ENCODE measurements at places on chromosomes 1 and 21.

- no peak for DNase-seq
Observed at GRCh38 chr1:204574865-204575163, 58.6 kb downstream of the MDM4 start.

- DNase-seq: no peak
Observed at GRCh38 chr1:84103197-84103992, 40.7 kb upstream of the PRKACB start.

DNA sequence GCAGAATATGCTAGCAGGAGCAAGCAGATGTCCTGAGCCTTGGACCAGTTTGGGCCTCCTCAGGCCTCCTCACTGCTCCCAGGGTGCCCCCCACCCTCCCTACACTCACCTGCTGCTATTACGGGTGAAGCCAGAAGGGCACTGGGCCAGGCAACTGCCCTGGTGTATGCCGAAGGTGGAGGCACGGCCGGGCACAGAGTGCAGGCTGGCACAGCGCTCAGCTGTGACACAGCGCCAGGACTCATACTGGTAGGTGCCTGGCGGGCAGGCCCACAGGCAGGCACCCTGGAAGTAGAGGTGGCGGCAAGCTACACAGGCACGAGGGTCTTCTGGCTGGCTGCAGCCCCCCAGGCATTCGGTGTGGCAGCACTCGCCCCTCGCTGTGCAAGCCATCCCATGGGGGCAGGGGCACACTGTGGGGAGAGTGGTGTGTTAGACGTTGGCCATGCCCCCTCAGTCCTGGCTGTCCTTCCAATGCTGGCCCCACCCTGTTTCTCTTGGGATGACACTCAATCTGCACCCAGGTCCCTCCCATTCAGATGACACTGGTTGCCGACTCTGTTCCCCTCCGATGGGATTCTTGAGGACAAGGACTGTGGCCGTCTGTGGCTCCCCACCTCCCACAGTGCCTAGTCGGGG lies 7.0 kb downstream of the INSRR start:
- no peak for DNase-seq

GRCh38 chr1:86468501-86468977 lies at the start of gene CLCA1:
Gene CLCA1 (plus strand): TSS chr1:86468927. CDS start chr1:86468972, 45 bp downstream.
- DNase-seq: no peak

DNA sequence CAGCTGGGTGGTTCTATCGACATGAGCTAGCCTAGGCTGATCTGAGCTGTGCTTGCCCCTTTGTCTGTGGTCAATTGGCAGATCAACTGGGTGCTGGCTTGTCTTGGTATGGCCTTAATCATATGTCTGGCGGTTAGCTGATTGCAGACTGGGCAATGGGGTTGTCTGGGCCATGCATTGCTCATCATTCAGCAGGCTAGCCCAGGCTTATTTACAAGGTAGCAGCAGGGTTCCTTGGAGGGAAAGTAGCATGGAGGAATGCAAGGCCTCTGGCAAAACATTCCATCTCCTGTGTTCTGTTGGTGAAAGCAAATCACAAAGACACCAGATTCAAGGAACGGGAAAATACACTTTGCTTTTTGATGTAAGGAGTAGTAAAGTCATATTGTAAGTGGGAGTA lies 84.0 kb upstream of the IVNS1ABP start:
- DNase-seq: no peak

GRCh38 chr1:15343729-15344128 lies 66.0 kb upstream of the EFHD2 start:
- no peak for DNase-seq

DNA sequence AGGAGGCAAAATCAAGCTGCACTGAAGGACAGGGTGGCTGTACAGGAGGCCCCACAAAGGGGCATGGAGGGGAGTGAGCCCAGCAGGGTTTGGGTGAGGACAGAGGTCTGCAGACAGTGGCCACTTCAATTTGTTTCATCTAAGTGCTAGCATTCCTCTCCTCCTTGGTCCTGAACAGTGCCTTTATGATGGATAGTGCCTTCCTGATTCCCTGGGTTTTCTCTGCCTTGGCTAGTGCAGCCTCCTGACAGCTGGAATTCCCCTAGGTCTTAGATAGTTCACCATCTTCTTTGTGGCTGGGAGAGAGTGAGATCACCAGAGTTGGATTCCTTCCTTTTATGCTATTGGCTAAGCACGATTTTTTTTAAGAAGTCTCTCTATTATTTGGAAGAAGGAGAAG lies 3.8 kb upstream of the HPCAL4 start:
- DNase-seq: no peak

- DNase-seq: no peak
Observed at GRCh38 chr1:182120411-182121258, 59.1 kb upstream of the ZNF648 start.

- DNase-seq: no peak
Observed at GRCh38 chr1:65471861-65472332, 51.4 kb downstream of the LEPR start.

GRCh38 chr1:22347854-22348760 lies 103.5 kb upstream of the ZBTB40 start:
- no peak for DNase-seq

DNA sequence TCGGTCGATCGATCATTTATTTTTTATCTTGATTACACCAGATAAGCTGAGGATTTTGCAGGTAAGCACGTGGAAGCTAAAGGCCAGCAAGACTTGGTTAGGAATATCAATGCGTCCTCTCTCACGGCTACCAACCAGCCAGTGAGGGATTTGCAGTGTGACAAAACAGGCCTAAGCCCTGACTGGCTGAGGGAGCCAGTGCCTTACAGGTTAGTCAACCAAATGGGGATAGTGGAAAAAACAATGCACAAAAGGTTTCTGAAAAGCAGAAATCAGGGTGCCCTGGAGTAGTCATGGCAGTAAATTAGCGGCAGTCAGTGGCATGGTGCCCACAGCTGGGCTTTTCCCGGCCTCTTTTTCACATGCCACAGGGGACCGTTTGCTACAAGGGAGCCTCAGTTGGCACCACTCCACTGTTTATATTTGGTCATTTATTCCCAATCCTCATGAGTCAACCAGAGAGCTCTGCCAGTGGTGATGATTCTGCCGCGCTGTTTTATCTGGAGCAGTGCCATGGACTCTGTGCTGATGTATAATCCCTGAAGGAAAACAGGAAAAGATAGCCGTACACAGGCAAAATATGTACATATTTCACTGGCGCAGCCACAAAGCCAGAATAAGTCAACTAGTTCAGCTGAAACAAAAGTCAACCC lies 167.6 kb downstream of the RHOU start:
- no peak for DNase-seq

- no peak for DNase-seq
Observed at GRCh38 chr21:33236766-33237165, 7.0 kb downstream of the IFNAR2 start.

GRCh38 chr1:62286786-62287224 lies 32.4 kb downstream of the KANK4 start:
- DNase-seq: no peak

GRCh38 chr1:246270236-246270635 lies 236.8 kb downstream of the SMYD3 start:
- no peak for DNase-seq

GRCh38 chr1:226063224-226063976 lies 884 bp downstream of the H3-3A start:
- DNase-seq: no peak

DNA sequence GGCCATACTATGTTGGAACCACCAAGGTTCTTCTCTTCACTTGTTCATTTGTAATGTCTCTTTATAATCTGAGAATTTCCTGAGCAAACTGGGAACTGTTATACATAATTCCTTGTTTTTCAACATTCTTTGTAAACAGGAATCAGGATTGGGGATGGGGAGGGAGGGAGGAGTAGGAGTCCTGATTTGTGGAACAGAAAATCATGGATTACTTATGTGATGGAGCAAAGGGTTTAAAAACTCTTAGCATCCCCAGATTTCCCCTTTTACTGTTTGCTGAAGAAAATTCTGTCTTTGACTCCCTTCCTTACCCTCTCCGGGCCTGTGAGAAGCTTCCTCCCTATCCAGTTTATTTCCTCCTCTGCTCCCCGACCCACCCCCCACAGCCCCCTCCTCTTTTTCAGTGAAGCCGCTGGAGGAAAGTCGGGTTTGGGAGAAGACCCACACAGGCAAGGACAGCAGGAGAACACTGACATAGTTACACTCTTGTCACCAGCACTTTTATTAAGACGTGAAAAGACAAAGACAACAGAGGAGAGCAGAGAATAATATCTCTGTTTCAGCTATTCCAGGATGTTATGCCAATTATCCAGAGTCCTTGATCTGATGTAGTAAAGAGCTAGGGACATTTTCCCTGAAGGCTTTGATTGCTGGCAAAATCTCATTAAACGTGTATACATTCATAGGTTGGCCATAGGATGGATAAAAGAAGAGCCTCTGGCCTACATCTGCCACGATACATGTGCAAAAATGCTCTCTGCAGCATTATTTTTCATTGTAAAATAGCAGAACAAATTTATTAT lies 4.6 kb upstream of the NBPF1 start:
- no peak for DNase-seq

- no peak for DNase-seq
Observed at GRCh38 chr1:4075436-4076225, 175.6 kb upstream of the C1orf174 start.

GRCh38 chr1:70874063-70874462 lies 173.6 kb downstream of the PTGER3 start:
- DNase-seq: no peak

DNA sequence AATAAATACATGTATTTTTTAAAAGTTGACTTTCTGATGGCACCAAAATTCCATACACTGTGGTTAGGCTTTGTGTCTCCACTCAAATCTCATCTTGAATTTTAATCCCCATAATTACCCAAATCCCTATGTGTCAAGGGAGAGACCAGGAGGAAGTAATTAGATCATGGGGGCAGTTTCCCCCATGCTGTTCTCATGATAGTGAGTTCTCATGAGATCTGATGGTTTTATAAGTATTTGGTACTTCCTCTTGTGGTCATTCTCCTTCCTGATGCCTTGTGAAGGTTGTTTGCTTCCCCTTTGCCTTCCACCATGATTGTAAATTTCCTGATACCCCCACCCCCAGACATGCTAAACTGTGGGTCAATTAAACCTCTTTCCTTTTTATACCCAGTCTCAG lies 1218.4 kb upstream of the PRMT6 start:
- DNase-seq: no peak

- no peak for DNase-seq
Observed at GRCh38 chr21:42552407-42553336, 39.0 kb downstream of the SLC37A1 start.

GRCh38 chr1:65434255-65434654 lies 13.8 kb downstream of the LEPR start:
- DNase-seq: no peak

DNA sequence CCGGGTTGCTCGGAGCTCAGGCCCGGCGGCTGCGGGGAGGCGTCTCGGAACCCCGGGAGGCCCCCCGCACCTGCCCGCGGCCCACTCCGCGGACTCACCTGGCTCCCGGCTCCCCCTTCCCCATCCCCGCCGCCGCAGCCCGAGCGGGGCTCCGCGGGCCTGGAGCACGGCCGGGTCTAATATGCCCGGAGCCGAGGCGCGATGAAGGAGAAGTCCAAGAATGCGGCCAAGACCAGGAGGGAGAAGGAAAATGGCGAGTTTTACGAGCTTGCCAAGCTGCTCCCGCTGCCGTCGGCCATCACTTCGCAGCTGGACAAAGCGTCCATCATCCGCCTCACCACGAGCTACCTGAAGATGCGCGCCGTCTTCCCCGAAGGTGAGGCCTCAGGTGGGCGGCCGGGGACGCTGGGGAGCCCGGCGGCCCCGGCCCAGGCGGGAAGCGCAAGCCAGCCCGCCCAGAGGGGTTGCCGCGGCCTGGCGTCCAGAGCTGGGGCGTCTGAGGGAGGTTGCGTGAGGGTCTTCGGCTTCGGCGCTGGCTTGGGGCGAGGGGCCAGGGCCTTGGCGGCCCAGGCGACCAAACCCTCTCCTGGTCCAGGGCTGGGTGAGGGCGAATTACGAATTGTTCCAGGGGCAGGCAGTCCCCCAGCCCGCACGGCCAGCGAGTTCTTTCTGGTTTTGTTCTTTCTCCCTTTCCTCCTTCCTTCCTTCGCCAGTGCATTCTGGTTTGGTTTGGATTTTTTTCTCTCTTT lies 805 bp downstream of the SIM2 start:
- no peak for DNase-seq

GRCh38 chr21:35113064-35113463 lies 64.0 kb upstream of the RUNX1 start:
- DNase-seq: no peak

- DNase-seq: no peak
Observed at GRCh38 chr1:156931211-156931952, 10.9 kb downstream of the LRRC71 start.

DNA sequence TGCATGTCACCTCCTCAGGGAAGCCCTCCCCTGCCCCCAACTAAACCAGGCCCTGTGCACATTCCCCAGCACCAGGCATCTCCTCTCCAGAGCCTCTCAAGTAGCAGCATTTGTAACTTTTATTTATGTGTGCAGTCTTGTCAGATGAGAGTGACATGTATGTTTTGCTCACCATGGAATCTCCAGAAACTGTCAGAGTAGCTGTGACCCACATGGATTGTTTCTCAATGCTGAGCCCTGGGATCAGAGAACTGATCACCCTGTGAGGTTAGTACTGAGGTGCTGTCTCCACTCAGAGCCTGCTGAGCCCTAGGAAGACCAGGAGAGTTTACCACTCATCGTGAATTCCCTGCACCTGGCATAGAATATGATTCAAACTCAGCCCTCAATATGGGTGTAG lies 190.9 kb upstream of the EDN2 start:
- no peak for DNase-seq

- no peak for DNase-seq
Observed at GRCh38 chr1:48688102-48688760, 88.5 kb downstream of the BEND5 start.

- peak; percentile 92 for DNase-seq
Observed at GRCh38 chr1:206579747-206580437, 32.4 kb downstream of the EIF2D start.

DNA sequence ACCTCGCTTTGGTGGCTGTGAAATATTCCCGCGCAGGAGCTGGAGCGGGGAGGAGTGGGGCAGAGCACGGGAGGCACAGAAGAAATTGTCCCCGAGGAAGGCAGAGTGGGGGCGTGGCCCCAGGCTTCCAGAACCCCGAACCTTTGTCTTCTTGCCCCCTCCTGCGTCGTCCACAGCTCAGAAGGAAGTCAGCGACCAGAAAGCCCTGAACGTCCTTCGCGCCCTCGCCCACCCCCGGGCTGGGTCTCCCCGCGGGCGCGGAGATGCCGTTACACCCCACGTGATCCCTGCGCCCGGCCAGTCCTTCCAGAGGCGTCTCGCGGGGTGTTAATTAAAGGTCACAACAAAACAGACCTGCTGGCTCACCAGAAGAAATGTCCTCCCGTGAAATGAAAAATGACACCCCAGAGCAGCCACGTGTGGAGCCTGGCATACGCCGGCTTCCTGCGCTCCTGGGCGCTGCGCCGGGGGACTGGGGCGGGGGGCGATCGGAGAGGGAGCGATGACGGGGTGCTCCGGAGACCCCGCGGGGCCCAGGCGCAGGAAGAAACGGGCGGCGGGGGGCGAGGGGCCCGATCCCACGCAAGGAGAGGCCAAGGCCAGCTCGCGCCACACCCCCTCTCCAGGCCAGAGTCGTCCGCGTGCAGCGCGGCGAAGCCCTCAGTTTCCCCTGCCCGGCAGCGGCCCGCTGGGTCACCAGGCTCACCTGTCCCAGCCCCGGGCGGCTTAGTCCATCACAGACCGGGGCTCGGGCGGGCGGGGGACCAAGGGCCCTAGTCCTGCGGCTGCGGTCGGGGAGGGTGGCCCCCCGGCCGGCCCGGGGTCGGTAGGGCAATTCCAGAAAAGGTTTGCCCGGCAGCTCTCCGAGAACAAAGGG lies 995 bp upstream of the KIF26B start:
- no peak for DNase-seq
